ENCODE measurements at places on chromosomes 6 and 20.

DNA sequence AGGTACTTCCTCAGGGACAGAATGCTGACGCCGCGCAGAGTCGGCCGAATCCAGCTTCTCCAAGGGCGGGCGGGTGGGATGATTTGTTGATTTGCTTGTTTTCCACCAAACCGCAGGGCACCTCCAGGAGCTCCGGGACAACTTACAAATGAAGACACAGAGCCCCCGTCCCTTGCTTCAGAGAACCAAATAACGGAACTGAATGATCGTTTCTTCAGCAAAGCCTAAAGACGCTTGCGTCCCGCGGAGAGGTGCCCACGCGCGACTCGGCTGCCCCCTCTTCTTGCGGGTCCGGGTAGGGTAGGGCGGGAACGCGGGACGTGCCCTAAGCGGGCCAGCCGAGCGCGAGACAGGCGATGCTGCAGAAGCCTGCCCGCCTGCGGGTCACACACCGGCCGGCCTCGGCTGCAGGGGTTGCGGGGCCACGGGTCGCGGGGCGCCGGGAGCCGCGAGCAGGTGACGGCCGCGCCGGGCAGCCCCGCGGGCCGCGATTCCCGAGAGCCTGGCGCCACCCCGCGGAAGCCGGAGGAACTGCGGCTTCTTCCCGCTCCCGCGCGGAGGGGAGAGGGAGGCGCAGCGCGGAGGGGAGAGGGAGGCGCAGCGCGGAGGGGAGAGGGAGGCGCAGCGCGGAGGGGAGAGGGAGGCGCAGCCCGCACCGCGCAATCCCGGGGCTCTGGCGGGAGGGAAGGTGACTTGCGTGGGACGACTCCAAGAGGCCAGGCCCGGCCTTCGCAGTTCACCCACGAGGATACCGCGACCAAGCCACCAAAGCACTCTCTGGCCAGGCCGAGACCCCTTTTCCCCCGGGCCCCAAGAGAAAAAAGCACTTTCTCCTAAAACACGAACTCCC lies 7.7 kb upstream of the FOXF2 start:
- peak; percentile 22 for DNase-seq

DNA sequence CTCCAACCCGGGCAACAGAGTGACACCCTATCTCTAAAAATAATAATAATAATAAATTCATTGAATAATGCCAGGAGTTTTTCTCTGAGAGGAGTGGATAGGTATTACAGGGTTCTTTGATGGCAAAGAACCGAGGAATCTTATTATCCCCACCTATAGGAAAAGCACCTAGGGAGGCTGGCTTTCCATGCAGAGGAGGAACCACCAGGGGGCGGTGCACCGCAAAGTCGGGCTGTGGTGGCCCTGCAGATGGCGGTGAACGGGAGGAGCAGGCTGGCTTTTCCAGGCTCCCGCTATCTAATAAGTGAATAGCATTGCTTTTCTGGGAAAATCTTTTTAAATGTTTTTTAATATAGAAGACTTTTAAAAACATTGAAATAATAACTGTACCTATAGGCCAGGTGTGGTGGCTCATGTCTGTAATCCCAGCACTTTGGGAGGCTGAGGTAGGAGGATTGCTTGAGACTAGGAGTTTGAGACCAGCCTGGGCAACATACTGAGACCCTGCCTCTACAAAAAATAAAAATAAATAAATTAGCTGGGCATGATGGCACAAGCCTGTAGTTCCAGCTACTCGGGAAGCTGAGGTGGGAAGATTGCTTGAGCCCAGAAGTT lies 864.2 kb downstream of the KIF16B start:
- DNase-seq, result no peak

DNA sequence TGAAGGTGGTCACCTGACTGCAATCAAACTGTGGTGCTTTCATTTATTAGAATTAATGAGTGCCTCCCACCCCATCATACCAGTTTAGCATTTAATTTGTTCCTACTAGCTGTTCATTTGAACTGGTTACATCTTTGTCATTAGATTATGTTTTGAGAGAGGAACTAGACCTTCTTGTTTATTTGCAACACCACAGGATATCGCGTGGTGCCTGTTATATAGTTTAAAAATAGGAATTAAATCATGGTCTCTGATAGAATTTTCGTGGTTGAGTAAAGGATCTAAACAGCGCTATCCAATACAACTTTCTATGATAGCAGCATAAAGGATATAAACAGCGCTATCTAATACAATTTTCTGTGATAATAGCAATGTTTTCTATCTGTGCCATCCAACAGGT lies 2.8 kb downstream of the RPRD1B start:
- DNase-seq, result no peak

DNA sequence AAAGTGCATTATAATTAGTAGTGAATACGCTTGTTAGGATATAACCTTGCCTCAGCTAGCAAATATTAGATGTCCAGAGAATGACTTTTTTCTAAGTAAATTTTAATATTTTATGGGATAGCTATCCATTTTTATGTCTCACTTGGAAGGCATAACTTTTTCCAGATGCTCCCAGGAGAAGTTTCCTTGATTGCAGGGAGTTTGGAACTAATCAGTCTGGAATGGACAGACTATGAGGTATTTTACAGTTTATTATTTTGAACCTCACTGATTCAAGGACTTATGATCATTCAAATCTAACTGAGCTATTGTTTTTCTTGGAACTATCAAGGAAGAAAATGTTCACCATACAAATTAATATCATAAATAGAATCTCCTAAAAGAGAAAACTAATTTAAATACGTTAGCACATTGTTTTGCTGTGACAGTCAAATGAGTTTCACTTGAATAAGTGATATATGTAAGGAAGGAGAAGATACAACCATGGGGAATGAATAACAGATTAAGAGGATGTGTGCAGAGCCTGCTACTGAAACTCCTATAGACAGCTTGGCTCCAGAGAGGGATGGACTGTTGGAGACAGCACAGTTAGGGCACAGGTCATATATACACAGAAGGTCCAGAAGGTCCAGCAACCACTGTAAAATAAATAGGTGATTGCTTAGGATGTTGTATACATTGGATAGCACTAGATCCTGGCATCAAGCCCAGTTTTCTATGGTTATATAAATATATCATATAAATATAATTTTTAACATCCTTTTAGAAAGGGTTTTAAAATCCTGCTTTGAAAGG lies 20.6 kb upstream of the LCA5 start:
- no peak for DNase-seq

DNA sequence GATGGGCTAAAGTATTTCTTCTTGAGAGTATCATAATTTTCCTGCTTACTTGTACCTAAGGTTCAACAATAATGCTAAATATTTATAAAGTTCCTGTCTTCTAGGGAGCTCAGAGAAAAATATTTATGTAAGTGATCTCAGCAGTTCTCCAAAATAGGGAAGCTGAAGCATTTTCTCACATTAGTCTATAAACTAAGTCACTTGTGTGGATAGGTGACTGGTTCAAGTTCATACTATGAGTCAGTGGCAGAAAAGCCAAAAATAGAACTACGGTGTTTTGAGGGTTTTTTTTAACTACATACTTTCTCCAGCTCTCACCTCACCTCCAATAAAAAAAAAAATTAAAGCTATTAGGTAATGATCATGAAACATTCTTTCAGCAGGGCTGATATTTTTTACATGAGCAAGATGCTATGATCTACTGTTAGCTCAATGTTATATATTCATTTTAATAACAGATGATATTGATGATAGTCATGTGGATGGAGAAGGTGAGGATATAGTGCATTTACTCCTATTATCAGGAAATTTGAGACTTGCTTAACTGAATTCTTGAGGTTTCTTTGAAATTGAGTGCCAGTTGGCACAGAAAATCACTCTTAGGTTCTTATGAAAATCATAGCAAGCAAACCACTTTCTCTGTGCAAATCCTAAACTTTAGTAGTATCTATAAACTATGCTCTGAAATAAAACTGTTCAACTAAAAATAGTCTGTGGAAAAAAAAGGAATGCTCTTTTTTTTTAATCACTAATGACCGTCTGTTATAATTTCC lies 4.1 kb upstream of the MOXD1 start:
- DNase-seq, result peak; percentile 49

GRCh38 chr6:167679790-167680604 lies 146.7 kb upstream of the AFDN start:
- no peak for DNase-seq

GRCh38 chr6:33160728-33161344 lies 31.4 kb downstream of the COL11A2 start:
- peak; percentile 60 for DNase-seq

DNA sequence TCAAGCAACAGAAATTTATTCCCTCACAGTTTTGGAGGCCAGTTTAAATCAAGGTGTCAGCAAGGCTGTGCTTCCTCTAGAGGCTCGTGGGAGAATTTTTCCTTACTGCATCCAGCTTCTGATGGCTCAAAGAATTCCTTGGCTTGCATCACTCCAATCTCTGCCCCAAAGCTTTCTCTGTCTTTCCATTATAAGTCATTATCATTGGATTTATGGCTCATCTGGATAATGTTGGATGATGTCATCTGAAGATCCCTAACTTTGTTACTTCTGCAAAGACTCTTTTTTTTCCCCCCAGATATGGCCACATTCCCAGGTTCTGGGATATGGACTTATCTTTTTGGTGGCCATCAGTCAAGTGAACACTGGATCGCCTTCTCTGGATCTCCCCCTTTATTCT lies 146.3 kb upstream of the B3GAT2 start:
- no peak for DNase-seq

DNA sequence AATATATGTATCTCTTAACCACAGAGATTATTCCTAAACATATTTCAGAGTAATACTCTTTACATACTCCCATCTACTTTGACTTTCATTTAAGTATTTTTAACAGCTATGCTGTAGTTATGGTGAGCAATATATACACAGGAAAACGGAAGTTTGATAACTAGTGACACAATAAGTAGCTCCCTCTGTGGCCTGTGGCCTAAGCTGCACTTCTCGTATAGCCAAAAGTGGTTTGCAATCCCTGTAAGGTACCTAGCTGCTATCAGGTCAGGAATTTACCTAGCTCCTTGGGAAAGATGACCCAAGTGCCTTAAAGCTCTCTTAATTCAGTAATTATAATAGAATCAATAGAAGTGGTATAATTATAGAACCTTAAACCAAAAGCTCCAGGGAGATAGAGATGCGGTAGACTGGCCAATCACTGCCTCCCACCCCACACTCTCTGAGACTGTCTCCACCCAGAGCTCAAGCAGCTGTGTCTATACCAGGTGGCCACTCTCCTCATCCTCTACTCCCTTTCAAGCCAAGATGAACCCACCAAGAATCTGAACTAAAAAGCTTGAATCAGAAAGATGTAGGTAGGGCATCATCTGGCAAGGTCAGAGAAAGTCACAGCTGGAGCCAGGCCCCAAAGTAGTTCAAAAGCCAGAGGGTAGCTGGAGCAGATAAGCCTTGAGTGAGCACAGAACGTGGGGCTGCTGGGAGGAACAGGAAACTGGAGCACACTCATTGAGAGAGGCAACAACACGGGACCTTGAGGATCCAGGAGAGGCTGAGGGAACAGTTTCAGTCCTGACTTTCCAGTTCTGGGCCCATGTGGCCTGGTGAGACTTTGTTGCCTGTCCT lies 84.9 kb upstream of the ASF1A start:
- no peak for DNase-seq

GRCh38 chr20:22951966-22952365 lies 83.1 kb upstream of the SSTR4 start:
- DNase-seq, result peak; percentile 10
